ENCODE measurements at places on chromosomes 6 and 20.

GRCh38 chr20:37384683-37385174 lies 38.8 kb downstream of the SRC start:
- no peak for DNase-seq

- no peak for DNase-seq
These were observed 17.9 kb upstream of the SLC22A1 start for GRCh38 chr6:160103825-160104100.

DNA sequence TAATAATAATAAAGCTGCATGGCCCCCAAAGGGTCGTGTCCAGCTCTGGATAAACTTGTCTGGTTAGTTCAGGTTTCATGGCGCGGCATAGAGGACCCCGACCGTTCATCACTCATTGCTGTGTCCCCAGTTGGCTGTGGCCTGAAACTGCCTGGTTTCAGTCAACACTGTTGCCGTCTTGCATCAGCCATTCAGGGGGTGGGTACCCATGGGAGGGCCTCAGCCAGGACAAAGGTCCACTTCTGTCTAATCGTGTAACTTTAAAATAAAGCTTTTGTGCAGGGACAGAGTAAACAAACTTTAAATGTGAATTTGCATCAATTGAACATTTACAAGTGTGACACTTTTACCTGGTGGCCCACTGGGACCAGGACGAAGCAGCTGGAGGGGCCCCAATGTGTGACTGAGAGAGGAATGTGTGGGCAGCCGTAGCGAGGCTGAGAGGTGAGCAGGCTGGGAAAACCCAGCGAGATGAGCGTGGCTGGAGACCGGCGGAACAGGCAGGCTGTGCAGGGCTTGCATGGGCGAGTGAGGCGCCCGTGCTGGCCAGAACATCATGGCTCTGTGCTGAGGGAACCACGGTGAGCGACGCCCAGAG lies 22.3 kb upstream of the UNC93A start:
- no peak for DNase-seq

GRCh38 chr20:20632644-20633043 lies 79.8 kb downstream of the RALGAPA2 start:
- no peak for DNase-seq

GRCh38 chr6:157983406-157984119 lies 1.9 kb downstream of the SYNJ2 start:
- DNase-seq: no peak

GRCh38 chr6:6591778-6592465 lies 3.4 kb downstream of the LY86 start:
- DNase-seq: no peak

DNA sequence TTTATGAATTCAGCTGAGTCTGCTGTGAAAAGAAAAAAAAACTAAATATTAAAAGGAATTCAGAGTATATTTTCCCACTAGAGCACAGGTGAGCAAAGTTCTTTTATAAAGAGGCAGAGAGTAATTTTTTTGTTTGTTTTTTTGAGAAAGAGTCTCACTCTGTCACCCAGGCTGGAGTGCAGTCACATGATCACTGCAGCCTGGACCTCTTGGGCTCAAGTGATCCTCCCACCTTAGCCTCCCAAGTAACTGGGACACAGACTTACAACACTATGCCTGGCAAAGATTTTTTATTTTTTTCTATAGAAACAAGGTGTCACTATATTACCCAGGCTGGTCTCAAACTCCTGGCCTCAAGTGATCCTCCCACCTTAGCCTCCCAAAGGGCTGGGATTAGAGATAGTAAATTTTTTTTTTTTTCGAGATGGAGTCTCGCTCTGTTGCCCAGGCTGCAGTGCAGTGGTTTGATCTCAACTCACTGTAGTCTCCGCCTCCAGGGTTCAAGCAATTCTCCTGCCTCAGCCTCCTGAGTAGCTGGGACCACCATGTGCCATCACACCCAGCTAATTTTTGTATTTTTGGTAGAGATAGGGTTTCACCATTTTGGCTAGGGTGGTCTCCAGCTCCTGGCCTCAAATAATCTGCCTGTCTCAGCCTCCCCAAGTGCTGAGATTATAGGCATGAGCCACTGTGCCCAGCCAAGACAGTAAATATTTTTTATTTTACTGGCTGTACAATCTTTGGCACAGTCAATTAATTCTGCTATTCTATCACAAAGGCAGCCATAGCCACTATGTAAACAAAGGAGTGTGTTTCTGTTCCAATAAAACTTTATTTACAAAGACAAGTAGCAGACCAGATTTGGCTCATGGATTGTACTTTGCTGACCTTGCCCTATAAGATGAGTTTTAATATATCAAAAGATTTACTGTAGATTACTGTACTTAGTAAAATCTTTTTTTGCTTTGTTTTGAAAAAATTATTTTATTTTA lies 14.5 kb upstream of the B4GALT5 start:
- DNase-seq: no peak

DNA sequence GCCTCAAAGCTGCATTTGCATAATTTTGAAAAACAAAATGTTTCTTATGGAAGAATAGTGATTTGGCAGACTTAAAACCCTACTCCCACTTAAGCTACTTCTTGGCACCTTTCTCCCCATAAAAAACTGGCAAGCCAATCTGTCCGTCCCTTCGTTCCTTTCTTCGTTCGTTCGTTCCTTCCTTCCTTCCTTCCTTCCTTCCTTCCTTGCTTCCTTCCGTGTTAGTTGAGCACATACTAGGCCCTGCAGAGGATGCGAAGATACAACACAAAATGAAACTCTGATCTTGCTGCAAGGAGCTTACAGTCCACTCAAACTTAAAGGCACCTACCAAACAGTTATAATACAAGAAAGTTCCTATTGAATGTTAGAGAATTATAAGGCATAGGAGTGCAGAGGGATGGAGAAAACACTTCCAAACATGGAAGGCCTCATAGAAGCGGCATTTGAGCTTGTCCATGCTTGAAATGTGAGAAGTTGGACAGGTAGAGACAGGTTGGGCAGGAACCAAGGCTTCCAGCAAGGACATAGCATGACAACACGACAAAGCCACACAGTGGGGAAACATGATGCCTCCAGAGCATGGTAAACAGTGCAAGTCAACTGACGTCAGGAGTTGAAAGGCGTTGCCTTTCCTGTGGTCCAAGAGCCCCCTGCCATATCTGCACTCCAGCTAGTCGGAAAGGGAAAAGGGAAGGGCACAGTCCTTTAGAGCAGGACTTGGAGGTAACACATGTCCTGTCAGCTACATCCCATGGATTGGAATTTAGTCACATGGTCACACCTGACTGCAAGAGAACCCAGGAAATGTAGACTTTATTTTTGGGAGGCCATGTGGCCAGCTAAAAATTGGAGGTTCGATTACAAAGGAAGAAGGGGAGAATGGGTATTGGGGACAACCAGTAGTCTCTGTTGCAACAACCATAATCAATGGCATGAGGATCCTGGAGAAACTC lies 7.0 kb downstream of the PNPLA1 start:
- no peak for DNase-seq

- no peak for DNase-seq
These were observed 337.4 kb downstream of the CBLN4 start for GRCh38 chr20:55667955-55668354.

- no peak for DNase-seq
These were observed 76.5 kb upstream of the TMEM170B start for GRCh38 chr6:11460837-11461661.

- no peak for DNase-seq
These were observed 1.7 kb downstream of the TAAR6 start for GRCh38 chr6:132571774-132572173.

Measured in NCI-H226 (cell line).